CD8-positive, alpha-beta T cell (primary cell): ENCODE measurements at places on chromosomes 3 and 15.

DNA sequence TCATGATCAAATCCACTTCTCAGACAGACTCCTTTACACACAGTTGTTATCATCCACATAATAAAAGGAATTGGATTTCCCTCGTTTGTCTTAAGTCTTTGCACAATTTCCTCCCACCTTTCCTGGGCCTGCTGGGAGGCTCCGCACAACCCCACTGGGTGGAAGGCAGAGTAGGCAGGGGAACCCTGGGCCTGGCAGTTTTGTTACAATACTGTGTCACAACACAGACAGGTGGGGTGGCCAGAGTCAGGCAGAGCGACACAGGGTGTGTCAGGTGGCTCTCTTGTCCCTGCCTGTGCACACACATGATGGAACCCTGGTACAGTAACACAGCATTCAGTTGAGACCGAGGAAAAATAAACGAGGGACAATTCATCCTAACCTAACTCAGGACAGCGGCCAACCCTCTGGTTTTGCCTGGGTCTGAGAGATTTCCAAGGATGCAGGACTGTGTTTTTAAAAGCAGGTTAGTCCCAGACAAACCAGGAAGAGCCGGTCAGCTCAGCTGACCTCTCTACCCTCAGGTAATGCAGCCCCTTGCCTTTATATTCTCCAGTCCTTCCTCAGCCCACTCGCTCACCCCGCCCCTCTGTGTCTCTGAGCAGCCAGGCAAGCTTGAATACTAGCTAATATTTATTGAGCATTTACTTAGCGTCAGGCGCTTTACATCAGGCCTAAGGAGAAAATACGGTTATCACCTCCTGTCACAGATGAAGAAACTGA is 8.8 kb upstream of the FAM174B start:
- DNase-seq, result no peak

- no peak for DNase-seq
These were observed 49.3 kb downstream of the CD200R1 start for GRCh38 chr3:112925560-112925959.

GRCh38 chr3:71070497-71071463 is 512.7 kb downstream of the FOXP1 start:
- no peak for DNase-seq

GRCh38 chr3:52295671-52296208 is 8.1 kb downstream of the GLYCTK start:
- DNase-seq, result no peak

GRCh38 chr3:157427901-157428300 is 8.7 kb upstream of the PTX3 start:
- DNase-seq, result no peak

GRCh38 chr15:50176869-50177268 is 5.1 kb upstream of the SLC27A2 start:
- DNase-seq, result no peak

DNA sequence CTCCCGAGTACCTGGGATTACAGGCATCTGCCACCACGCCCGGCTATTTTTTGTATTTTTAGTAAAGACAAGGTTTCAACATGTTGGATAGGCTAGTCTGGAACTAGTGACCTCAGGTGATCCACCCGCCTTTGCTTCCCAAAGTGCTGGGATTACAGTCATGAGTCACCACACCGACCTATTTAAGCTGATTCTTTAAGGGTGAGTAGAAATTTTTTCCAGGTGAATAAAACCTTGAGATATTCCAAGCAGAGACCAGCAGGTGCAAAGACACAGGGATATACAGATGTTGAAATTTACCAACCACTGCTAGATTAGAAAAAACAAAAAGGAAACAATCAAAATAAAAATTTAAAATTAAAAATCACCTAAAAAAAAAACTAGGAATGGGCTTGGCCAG is 74.4 kb upstream of the CHRNB4 start:
- DNase-seq, result no peak

DNA sequence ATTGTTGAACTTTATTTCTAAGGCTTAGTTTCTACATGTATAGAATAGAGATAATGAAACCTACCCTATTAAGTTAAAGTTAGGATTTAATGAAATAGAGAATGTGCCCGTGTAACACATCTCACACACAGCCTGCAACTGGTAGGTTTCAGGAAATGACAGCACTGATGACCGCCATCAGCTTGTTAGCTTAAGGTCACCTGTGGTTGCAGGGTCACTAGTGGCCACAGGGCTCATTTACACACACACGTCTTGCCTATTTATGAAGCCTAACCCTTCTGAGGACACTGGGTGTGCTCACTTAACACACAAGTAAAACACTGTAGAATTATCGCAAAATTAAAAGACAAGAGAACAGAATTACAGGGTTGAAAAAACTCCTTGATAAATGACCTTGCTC is 20.1 kb downstream of the CHRM5 start:
- no peak for DNase-seq

- no peak for DNase-seq
These were observed 38.5 kb upstream of the FOXP1 start for GRCh38 chr3:71621825-71622537.

- DNase-seq, result no peak
These were observed 293.0 kb downstream of the UBE2E2 start for GRCh38 chr3:23496165-23496564.

- no peak for DNase-seq
These were observed 123.2 kb downstream of the DNAJB8 start for GRCh38 chr3:128343287-128344051.

DNA sequence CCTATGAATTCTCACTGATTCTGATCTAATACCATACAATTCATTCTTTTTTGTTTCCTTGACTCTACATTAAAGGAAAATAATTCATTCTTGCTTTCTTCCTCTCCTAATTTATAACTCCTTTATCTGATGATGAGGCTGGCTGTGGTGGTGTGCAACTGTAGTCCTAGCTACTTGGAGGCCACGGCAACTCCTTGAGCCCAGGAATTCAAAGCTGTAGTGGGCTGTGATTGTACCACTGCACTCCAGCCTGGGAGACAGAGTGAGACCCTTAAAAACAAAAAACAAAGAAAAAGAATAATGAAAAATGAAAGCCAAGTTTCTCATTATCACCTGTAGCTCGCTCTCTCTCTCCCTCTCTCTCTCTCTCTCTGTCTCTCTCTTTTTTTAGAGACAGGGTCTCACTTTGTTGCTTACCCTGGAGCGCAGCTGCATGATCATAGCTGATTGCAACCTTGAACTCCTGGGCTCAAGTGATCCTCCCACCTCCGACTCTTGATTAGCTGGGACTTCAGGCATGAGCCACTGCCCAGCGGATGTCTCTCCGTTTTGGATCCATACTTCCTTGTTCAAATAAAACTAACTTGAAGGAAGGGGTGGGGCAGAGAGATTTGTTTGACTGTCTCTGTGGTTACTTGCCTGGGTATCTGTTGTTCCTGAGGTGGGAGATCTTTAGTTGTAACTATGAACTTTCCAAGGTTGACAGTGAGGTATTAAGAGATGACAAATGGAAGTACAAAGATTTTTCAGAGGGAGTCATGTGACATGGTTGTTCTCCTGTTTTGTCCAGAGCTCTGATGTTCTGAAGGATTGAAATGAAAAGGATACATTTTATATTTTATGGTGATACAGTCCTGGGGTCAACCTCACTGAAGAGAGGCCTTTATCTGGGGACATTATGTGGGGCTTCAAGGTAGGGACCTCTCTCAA is 46.9 kb downstream of the STARD9 start:
- no peak for DNase-seq

DNA sequence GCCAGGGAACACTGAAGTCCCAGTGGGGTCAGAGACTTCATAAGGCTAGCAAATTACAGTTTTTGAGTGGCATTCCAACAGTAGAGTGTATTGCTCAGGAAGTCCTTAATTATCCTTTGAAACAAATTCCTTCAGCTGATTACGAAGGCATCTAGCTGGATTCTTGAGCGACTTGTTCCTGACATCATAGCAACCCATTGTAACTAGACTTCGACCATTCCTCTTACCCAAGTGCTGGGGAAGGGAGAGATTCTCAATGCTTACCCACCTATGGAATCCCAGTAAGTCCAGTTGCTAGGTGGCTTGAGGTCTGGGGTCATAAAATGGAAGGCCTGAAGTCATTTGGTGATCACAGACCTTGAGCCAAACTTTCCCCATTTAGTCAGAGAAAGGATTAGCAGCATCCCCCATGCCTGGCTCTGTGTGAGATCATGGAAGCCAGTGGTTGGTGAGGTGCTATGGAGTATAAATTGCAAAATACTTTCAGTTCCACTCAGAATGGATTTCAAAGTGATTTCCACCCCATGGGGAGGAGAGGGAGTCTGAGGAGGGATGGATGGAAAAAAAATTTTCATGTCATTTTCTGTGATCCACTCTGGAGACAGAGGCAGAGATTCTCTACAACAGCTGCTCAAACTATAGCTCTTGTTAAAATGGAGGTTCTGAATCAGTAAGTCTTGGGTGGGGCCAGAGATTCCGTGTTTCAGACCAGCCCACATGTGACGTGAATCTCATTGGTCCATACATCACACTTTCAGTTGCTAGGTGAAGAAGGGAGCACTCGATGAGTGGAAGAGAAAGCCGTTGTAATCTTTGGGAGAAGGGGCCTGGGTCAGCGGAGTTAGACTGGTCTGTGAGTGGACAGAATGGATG is 45.7 kb downstream of the CD86 start:
- no peak for DNase-seq

GRCh38 chr15:63998489-63998888 is 47.8 kb downstream of the DAPK2 start:
- no peak for DNase-seq

DNA sequence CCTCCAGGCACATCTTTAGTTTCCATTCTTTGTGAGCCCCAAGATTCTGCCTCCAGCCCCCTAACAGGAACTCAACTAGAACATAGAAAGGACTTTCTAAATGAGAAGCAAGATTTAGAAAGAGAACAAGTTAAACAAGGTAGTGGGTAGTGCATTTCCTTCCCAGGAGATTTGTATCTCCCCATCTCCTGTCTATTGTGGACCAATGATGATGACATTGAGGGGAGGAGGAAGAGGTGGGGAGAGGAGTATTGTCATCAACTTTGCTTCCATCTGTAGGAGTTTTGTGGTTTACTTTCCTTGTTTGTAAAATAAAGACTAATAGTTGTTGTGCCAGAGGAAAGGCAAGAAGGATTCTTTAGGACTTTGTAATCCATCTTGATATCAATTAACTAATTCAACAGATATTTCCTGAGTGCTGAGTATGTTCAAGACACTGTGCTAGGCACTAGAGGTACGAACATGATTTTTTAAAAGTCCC is 235.3 kb upstream of the ROPN1 start:
- DNase-seq, result no peak

GRCh38 chr15:93855181-93855826 is 376.1 kb upstream of the MCTP2 start:
- no peak for DNase-seq

DNA sequence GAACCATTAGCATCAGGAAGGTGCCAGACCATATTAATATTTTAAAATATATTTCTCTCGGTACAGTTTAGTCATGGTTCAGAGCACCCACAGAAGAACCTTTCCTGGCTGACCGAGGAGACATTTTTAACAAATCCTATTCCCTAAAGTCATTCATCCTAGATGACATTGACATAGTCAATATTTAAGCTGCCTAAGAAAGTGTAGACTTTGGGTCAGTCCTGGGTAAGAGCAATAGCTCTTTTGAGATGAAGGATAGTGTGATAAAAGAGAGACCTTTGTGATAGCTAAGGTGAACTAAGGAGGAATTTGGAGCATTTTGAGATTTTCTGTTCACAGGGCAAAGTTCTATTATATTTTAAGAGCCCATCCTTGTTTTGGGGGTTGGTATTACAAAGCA is 47.5 kb downstream of the ZNF609 start:
- DNase-seq, result no peak

GRCh38 chr15:33360886-33361285 is 50.1 kb downstream of the RYR3 start:
- DNase-seq, result no peak

- DNase-seq, result peak; percentile 91
These were observed at the start of gene TMEM41A for GRCh38 chr3:185498503-185499396. Gene TMEM41A (minus strand): TSS chr3:185499035. CDS start chr3:185498961, 74 bp downstream.

GRCh38 chr3:135087782-135088181 is 292.7 kb downstream of the EPHB1 start:
- no peak for DNase-seq

GRCh38 chr15:67834581-67835296 is 5.1 kb downstream of the RNU6-1 start:
- DNase-seq, result no peak

DNA sequence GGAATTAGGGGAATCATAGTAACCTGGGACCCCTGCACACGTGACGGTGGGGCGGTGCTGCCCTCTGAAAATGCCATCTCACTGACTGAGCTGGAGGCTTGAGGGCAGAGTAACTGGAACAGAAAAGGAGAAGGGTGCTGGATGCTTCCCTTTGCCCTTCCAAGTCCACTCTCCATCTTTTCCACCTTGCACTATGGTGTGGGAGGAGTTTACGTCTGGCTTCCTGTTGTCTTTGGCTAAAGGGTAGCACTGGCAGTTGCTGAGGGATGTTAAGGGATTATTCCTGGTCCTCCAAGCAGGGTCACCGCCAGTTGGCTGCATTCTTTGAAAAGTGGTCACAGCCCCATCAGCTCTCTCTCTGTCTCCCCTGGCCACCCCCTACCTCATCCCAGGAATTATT is 129.4 kb upstream of the SNTN start:
- DNase-seq, result no peak

GRCh38 chr3:184242297-184242685 is 6.5 kb downstream of the ALG3 start:
- DNase-seq, result no peak

- no peak for DNase-seq
These were observed 107.6 kb upstream of the BFSP2 start for GRCh38 chr3:133292296-133292695.

GRCh38 chr3:179464323-179465092 is 13.2 kb upstream of the GNB4 start:
- DNase-seq, result no peak

DNA sequence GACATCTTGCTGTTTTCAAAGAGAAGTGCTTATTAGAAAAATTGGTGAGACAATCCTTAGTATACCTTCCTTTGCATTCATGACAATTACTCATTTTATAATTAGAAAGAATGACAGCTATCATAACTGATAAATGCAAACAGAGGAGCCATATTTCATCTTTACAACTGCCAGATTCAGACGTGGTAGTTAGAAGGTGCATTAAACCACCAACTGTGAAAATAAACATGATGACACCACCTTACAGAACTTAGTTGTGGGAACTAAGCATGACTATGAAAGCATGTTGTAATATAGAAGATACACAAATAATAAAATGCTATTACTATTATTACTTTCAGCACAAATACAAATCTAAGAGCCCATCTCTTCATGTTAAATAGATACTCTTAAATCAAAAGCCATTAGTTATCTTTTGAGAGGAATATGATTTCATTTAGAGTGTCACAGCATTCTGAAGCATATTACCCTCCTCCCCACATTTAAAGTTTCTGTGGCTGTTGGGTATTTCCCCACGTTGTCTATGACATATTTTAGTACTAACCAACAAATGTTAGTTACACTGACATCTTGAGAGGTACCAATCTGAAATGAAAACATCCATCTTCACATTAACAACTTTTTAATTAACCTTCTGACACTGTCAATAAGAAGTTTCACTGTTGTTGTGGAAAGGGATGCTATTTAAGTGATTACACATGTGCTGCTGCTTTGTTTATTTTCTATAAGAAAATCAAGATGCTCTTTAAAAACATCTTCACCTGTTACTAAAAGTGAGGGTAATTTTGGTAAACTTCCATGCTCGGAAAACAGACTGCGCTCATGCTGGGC is 163.8 kb downstream of the LSAMP start:
- DNase-seq, result no peak

- DNase-seq, result no peak
These were observed 72.9 kb downstream of the LRRC28 start for GRCh38 chr15:99324082-99324620.

- DNase-seq, result no peak
These were observed 121.9 kb downstream of the ATP10A start for GRCh38 chr15:25741256-25741580.

- DNase-seq, result no peak
These were observed 34.5 kb upstream of the VILL start for GRCh38 chr3:37955918-37956707.
